ENCODE measurements at places on chromosomes 4 and X.

GRCh38 chr4:70725633-70726032 lies 3.9 kb downstream of the RUFY3 start:
- no peak for DNase-seq

DNA sequence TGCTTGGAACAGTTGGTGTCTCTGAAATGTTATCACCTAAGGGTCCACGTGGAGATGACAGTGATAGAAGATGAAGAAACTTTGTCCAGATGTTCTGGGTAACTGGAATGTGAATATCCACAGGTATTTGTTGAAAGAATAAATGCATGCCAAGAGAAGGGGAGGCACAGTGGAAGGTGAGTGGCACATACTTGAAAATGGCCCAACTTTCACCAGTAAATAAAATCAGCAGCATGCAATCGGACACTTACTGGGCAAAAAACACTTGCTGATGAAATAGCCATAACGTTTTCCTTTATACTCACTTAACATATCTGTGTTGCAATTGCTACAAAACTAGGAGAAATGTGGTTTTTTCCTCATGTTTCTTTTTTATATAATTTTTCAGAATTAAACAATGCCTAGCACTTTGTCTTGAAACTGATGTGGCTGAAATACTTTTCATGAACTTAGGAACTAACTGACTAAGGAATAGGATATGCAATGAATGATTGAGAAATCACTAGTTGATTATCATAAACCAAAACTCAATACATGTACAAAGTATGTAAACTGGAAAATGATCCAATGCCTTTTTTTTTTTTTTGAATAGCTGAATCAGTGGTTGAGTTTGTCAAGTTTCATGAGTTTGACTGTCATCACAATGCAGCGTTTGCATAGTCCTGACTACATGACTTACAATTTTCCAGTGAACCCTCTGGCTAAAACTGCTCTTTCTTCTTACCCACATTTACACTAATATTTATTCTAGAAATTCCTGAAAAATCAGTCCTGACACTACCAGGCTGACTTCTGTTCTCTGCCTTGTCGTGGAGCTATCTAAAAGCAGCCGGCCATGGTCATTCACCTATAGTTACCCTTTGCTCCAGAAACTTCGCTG lies 127.4 kb downstream of the CPE start:
- no peak for DNase-seq

DNA sequence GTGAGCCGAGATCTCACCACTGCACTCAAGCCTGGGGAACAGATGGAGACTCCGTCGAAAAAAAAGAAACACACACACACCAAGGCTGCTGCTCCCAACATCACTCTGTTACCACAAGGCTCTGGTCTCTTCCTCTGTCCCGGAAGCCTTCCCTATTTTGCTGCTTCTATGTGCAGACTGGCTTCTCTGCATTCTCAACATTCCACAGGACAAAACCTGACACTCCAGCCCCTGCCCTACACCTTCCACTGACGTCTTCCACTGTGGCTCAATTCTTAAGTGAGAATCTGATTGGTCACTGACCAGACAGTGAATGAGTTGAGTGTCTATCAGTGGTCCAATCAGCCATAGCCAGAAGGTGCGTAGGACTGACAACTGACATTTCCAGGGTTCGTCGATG lies 5.9 kb downstream of the ODAPH start:
- no peak for DNase-seq

DNA sequence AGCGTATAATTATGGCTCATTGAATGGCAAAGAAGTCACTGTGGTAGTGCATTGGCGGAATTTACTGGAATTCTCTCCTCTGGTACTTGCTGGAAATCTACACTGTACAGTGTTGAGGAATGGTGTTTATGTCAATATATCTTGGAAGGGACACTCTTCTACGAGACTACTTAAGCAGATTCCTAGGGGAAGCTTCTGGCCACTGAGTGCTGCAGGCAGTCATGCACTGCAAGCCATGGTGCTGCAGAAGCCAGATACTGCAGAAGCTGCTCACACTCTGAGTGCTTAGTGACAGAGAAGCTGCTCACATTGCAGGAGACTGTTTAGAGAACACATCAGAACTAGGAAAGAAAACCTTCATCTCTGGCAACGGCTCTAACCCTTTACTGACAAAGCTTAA lies 725.0 kb downstream of the CCSER1 start:
- peak; percentile 9 for DNase-seq

GRCh38 chr4:17812801-17813200 lies 2.0 kb downstream of the NCAPG start:
- DNase-seq = no peak

DNA sequence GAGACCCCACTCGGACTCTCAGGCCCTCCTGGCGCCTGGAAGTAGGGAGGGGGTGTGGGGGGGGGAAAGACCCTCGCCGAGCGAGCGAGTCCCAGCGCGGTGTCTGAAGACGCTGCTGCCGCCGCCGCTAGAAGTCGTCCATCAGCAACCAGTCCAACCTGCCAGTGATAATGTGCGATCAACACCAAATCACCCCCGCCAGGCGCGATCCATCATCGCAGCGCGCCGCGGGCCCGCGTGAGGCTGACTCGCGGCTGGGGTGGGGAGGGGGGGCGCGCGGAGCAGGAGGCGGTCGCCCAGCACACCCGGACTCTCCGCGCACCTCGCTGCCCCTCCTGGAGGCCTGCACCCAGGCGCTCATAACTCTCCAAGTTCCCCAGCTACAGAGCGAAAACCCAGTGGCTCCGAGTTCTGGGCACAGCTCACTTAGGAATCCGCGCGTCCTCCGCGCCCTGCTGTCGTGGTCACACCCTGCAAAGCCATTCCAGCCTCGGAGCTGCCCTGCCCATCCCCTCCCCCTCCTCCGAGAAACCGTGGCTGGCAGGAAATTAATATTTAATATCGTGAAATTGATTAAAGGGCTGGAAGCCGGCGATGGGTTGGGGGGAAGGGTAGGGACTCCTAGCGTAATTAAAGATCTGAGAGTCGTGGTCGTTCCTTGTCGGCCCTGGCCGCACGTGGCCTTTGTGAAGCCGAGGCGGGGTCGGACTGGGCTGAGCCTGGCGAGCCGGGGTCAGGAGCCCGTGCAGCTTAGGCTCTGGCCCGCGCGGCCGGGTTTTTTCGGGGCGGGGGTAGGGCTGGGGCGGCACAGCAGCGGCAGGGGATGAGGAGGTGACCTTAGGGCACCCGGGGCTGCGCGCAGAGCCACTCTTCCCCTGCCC lies 58.1 kb upstream of the BCOR start:
- peak; percentile 30 for DNase-seq

DNA sequence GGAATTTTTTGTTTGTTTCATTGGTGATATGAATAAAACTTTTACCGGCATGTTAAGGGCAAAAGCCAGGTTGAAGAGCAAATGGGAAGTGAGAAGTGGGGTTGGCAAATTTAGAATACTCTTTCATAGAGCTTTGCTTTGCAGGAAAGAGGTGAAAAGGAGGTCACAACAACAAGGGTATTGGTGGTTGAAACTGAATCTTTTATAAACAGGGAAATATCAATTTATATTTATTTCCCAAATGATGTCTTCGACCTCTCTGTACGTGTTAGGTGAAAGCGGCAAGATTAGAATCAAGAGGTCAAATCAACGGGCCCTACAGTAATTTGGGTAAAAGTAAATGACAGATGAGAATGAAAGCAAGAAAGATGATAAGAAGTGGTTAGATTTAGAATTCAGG lies 3.4 kb downstream of the SMR3A start:
- DNase-seq = no peak

GRCh38 chr4:7649741-7650531 lies 215.2 kb upstream of the PSAPL1 start:
- DNase-seq = no peak

DNA sequence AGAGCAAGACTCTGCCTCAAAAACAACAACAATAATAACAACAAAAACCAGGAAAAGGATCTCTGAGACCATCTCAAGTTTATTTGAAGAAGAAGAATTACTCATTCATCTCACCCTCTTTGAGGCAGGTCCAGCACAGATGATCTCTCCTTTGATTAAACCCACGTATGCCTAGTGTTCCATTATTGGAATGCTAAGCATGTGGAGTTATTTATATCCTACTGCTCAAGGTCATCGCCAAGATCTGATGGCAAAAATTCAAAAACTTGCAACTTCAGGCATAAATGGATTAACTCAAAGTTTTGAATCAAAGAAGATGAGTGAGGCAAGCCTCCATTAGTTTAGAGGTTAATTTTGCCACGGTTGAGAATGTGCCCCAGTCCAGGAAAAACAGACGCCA lies 184.2 kb downstream of the DHRSX start:
- no peak for DNase-seq

- DNase-seq = peak; percentile 81
Measured at GRCh38 chrX:69388526-69388925, 115.6 kb upstream of the NALF2 start.

DNA sequence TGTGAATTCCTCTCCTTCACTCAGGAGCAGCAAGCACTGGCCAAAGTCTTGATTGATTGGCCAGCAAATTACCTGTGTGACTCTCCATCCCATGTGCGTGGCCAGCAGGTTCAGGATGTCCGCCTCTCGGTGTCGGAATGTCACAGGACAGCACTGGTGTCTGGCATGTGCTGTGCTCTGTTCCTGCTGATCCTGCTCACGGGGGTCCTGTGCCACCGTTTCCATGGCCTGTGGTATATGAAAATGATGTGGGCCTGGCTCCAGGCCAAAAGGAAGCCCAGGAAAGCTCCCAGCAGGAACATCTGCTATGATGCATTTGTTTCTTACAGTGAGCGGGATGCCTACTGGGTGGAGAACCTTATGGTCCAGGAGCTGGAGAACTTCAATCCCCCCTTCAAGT lies 20.4 kb downstream of the TLR2 start:
- DNase-seq = no peak

GRCh38 chrX:45202171-45202570 lies 1.5 kb upstream of the DIPK2B start:
- no peak for DNase-seq

GRCh38 chr4:154354883-154355282 lies 136.7 kb downstream of the DCHS2 start:
- DNase-seq = no peak

DNA sequence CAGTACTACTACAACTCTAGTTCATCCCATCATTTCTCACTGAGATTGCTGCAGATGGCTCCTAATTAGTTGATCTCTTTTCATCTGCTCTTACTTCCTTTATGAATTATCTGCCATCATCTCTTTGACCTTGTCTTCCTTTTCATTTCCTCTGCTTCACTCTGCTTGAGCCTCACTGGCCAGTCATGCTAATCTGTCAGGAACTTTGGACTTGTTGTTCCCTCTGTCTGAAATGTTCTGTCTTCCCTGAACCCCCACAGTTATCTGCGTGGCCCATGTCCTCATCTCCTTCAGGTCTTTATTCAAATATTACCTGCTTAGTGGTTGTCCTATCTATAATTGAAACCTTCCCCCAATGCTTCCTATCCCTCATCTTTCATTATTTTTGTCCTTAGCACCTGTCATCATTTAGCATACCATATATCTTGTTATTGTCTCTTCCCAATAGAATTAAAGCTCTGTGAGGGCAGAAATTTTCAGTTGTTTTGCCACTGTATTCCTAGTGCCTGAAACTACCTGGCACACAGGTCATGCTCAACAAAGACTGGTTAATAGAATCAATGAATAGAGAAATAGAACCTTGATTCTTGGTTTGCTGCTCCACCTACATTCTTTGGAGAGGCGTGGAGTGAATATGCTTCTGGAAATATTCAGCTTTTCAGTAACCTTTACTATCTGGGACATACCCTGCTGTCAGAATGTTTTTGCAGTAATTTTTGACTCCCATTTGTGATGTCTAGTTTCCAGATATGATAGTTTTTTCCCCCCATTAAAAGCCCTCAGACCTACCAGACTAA lies 5.0 kb downstream of the SLC4A4 start:
- no peak for DNase-seq

DNA sequence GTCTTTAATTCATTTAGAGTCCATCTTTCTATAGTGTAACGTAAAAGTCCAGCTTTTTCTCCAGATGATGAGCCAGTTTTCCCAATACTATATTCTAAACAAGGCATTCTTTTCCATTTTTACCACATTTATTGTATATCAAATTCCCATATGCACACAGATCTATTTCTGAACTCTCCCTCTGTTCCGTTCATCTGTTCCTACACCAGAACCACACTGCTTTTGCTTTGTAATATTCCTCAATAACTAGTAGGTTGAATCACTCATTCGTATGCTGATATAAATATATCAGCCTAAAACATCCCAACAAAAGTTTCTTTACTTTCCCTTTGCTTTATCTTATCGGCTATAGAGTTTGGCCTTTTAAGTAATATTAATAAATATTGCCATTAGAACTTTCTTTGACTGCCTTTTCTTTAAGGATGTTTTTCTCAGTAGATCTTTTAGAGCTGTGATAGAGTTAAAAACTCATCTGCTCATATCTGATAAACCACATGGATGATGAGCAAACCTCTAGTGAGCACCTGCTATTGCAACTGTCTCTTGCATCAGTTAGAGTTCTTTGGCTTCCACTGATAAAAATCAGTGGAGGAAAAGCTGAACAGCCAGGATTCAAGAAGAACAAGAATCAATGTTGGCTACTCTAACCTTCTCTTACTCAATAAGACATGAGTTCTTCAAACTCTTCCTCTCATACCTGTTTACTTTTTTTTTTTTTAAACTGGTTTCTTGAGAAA lies 13.1 kb upstream of the RPL34 start:
- DNase-seq = no peak

- DNase-seq = no peak
Measured at GRCh38 chr4:116469582-116469981, 615.8 kb downstream of the TRAM1L1 start.
